ENCODE measurements at places on chromosomes 13 and 19.

DNA sequence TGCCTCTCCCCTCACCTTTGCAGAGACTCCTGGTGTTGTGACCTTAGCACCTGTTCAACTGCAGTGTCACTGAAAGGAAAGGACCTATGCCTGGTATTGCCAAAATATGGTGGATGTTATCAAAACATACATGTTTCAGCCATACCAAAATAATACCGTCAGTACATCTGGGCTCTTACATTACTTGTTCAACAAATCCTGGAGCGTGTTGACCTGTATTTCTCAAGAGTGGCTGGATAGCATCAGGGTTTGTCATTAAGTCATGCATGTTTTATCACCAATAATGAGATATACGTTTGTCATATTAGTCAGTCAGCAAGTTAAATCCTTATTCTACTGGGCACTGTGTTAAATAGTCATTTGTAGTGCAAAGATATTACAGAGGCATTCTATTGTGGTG is 290.8 kb downstream of the SHISA2 start:
- DNase-seq, result no peak

DNA sequence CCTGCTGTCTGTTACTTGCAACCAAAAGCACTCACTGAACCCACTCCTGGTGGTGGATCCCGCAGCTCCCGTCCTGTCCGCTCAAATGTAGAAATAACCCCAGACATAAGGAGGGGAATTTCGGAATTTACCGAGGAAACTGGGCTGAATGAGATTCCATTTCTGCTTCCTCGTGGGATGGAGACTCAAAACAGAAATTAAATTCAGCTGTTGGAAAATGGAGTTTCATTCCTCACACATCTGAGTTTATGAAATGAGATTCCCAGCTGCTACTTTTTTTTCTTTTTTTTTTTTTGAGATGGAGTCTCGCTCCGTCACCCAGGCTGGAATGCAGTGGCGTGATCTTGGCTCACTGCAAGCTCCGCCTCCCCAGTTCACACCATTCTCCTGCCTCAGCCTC is 44.3 kb downstream of the COLGALT1 start:
- DNase-seq, result no peak

- DNase-seq, result no peak
Observed at GRCh38 chr13:27969082-27969865, at the start of gene CDX2. Gene CDX2, minus strand, starts transcription at chr13:27969315. Its CDS starts 309 bp downstream, at chr13:27969006.

- no peak for DNase-seq
Observed at GRCh38 chr13:38430796-38431195, 81.1 kb downstream of the UFM1 start.

GRCh38 chr19:19643158-19644053 is at the start of gene GMIP:
Gene GMIP, minus strand, starts transcription at chr19:19643657. Its CDS starts 128 bp downstream, at chr19:19643529.
- peak; percentile 79 for DNase-seq

GRCh38 chr13:106472621-106473020 is 62.8 kb downstream of the EFNB2 start:
- DNase-seq, result no peak

DNA sequence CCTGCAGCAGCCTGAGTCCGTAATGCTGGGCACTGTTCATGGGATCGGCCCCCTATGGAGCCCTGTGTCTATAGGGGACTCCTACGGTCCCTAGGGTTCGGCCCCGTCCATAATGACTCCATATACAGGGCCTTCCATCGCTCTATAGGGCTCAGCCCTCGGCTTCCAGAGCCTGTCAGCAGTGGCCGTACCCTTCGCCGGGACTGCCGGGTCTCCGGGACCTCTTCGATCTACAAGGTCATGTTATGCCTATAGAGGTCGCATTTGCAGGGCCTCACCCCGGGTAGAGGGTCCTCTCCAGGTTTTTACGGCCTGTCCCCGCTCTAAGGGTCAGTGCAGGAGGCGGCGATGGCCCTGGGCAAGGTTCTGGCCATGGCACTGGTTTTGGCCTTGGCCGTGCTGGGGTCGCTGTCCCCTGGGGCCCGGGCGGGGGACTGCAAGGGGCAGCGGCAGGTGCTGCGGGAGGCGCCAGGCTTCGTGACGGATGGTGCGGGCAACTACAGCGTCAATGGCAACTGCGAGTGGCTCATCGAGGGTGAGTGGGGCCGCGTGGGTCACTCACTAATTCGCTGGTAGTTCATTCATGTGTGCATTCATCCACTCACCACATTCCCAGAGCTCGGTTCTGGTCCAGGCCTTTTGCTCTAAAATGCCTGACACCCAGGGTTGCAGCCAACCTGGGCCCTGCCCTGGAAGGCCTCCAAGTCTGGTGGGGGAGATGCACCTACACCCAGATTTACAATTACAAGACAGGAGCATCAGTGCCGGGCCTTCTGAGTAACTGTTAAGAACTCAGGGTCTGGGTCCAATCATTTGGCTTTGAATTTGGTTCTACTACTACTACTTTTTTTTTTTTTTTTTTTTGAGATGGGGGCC is 699 bp downstream of the MEGF8 start:
- peak; percentile 19 for DNase-seq

- no peak for DNase-seq
Observed at GRCh38 chr13:33787051-33787591, 30.8 kb upstream of the RFC3 start.

DNA sequence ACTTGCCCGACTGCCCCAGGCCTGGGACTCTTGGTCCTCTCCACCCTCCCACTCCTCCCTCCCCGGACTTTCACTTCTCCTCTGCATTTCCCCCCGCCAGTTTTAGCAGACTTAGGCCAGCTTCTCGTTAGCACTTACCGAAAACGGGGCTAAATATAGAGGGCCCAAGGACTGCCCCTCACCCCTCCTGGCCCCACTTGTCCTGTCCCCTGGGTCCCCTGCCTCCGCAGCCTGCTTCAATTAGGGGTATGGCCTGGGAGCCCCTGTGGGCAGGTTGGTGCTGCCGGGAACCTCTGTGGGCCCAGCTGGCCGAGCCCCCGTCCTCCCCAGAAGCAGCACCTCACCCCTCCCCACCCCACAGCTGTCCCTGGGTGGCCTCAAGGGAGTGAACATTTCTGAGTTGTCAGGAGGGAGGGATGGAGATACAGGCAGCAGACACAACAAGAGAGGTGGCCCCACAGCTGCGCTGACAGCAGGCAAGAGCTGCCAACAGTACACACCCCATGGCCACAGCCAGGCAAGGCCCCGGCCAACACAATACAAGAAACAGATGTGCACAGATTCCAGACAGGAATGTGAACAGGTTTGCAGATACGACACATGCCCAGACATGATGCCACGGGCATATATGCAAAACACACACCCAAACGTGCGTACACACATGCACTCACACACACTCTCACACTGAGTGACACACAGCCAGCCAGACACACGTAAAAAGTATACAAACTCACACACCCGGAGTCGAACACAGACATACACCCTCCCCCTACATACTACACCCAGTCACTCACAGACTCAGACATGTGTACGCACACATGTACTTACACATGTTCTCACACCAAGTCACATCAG is 2.6 kb downstream of the POU2F2 start:
- DNase-seq, result no peak

DNA sequence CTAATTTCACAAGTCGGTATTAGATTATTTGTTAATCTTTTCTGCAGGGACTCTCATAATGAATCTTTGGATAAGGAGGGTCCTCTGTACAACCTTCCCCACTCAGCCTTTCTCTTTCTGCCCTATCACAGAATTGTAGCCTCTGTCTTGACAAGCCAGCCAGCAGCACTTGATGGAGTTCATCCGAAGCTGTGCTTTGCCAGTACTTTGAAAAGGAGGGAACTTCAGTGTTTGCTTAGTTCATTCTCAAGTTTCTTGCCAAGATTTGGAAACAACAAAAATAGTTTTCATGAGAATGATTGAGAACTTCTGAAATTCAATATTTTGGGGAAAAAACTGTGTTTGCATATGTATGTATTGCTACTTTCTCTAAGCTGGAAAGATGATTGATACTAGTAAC is 69.3 kb upstream of the HMGB1 start:
- DNase-seq, result no peak

DNA sequence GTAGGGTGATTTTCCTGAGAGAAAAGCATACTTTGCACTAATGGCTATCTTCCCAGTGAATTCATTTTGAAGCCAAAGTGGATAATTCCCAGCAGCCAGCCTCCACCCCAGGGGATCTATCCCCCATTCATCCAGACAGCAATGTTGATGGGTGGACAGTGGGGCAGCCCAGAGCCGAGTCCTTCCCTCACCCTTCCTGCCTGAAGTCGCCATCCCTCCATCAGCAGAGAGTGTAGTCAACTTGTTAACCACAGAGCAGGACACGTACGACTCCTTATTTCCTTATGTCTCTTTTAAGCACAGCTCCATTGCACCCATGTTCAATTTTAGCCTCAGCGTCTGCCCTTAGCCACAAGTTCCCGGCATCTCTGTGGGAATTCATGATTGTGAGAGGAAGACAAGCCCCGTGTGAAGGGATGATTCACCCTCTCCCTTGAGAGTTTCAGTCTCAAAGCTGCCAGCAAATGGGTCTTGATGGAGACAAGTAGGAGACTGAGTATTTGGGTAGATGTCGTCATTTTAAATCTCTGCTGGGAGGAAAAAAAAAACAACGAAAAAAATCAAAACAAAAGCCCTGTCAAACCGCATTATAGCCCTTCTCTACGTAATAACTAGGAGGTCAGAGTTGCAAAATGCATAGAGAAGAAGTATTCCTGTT is 58.3 kb upstream of the MEDAG start:
- no peak for DNase-seq

GRCh38 chr19:16671652-16672274 is 10.8 kb downstream of the TMEM38A start:
- no peak for DNase-seq

DNA sequence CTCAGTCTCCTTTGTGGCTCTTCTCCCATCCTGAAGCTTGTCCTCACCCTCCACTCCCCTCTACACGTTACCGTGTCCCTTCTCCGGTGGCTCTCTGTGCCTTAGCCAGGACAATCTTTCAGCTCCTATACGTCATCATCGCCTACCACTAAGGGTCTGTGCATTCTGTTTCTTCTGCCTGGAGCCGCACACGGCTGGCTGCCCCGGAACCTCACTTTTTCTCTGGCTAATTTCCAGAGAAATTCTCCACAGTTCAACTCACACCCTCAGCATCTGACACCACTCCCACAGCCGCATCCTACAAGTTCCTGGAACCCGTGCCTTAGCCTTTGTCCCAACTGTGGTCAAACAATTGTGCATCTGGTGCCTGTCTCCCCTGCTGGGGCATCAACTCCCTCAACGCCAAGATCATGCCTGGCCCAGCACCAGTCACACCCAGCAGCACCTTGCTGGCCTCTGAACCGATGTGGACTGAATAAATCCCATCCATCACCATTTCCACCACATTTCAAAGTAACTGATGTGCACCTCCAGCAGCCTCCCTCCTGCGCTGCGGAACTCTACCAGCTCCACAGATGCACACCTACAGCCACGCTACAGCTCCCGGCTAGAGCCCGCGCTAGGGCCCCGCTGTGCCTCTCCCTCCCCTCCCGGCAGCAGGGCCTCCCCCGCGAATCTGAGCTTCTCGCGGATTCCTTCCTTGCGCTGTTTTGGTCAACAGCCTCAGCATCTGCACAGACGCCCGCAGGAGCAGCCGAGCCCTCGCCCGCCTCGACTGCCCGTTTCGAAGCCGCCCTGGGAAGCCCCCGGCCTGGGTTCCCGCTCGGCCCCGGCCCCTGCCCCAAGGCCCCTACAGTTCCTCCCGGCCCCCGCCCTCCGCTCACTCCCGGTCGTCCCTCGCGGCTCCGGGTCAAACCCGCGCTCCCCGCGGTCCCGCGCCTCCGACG is 689 bp downstream of the DCUN1D2 start:
- DNase-seq, result peak; percentile 26

GRCh38 chr13:90201202-90201601 is 1146.3 kb upstream of the MIR17HG start:
- no peak for DNase-seq

GRCh38 chr13:74575729-74576125 is 441.5 kb upstream of the KLF12 start:
- DNase-seq, result peak; percentile 22

DNA sequence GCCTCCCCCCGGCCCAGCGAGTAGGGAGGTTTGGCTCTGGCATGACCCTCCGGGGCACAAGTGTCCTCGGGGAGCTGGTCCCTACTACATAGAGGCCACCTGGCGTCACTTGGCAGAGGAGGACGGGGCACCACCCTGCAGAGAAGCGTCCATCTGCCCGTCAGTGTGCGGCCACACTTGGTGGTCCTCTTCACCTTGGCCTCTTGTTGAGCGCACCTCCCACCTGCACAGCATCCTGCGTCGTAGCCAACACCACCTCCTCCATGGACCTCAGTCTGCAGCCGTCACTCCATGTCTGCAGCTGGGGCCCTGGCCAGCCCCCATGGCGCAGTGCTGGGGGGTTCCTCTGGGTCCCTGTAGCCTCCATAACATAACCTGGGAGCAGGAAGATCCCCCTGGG is 35.1 kb downstream of the MCF2L start:
- no peak for DNase-seq

GRCh38 chr19:47272448-47273312 is 2.0 kb upstream of the INAFM1 start:
- DNase-seq, result peak; percentile 54

DNA sequence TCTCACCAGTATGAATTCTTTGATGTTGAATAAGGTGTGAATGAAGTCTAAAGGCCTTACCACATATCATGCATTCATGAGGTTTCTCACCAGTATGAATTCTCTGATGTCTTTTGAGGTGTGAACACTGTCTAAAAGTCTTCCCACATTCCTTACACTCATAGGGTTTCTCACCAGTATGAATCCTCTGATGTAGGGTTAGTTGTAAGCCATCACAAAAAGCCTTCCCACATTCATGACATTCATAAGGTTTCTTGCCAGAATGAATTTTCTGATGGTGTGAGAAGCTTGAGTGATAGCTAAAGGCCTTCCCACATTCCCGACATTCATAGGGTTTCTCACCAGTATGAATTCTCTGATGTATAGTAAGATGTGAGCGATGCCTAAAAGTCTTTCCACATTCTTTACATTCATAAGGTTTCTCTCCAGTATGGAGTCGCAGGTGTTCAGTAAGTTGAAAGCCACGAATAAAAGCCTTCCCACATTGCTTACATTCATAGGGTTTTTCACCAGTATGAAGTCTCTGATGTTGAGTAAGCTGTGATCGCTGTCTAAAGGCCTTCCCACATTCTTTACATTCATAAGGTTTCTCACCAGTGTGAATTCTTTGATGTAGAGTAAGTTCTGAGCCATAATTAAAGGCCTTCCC is 27.7 kb downstream of the ZNF461 start:
- no peak for DNase-seq

DNA sequence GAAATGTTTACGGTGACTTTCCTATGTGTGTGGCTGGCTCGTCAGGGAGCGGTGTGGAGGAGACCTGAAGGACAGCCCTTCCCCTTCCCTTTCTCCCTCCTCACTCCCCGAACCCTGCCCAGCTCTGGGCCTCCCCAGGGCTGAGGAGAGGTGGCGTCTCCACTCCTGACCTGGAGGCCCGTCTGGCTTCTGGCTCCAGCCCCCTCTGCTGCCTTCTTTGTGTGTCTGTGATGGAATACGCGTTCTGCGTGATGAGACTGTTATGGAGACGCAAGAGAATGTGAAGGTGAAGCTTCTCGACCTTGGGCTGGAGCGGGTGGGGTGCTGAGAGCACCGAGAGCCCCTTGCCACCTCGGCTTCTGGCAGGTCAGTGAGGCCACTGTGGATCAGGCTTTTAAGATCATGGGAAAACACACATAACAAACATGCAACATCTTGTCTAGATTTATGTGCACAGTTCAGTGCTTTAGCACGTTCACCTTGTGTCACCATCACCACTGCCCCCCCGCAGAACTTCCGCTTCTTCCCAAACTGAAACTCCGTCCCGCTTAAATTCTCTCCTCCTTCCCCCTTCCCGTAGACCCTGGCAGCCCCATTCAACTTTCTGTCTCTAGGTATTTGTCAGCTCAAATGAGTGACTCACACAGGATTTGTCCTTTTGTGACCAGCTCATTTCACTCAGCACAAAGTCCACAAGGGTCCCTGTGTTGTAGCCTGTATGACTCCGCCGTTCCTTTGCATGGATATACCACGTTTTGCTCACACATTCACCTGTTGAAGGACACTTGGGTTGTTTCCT is 24.7 kb downstream of the ATP11A start:
- DNase-seq, result no peak

All from stimulated activated CD4-positive, alpha-beta T cell treated with anti-CD3 and anti-CD28 coated beads, Interleukin-4, amount 100 ng/mL, for 4 hours (primary cell).